ENCODE measurements at places on chromosomes 2 and 18. TPM values are rescaled to one million over a fixed set of nuclear protein-coding genes. Genes with fewer than 3 reads are reported as not detected.

Gene COBLL1
- total RNA-seq, result 3.0 TPM

DNA sequence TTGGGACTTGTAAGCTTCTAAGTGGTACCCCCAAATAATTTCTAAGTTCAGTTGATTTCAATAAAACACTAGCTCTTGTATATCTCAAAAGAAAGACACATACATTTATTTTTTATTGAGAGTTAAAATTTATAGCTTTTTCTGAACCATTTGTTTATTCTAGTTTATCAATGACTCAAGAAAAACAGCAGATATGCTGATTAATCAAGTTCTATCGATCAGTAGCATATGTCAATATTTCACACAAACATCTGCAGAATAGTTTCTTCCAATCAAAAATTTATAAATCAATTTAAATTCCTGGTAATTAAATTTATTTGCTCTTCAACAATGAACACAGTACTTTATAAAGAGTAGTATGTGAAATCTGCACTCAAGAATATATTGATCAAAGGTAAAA, 5.3 kb downstream of the FIGN start:
- no peak overlapping the region for H3K27ac ChIP-seq
- H3K4me1 ChIP-seq, result no peaks in the 10 kb centered on the region
- no peaks in the 10 kb centered on the region for H3K36me3 ChIP-seq
- peaks cover 6% of the 10 kb centered on the region for H3K27me3 ChIP-seq

DNA sequence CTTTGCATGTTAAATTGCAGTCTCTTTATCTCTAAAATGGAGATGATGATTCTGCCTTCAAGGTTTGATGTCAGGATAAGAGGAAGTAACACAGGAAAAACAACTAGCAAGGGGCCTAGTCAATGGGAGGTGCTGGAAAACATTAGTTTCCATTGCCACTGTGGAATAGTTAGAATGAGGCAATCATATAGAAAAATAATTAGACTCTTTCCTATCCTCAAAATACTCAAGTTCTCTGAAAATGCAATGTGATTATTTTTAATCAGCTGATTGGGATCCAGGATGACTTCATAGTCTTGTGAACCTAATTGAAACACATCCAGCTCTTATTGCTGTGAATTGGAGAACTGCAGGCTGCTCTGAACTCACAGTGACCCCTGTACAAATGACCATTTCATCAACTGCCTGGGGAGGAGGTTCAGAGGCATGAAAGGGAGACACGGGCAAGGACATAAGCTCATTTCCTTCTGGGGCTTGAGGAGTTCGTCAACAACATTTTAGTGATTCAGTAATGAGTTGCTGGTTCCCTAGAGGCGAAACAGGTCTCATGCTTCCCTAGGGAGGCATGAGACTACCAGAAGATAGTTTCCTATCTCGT, 422.5 kb downstream of the LPIN1 start:
- no peaks in the 10 kb centered on the region for H3K36me3 ChIP-seq
- H3K4me1 ChIP-seq, result peaks cover 4% of the 10 kb centered on the region
- H3K27ac ChIP-seq, result peak overlapping the region; percentile 38
- no peak for DNase-seq

DNA sequence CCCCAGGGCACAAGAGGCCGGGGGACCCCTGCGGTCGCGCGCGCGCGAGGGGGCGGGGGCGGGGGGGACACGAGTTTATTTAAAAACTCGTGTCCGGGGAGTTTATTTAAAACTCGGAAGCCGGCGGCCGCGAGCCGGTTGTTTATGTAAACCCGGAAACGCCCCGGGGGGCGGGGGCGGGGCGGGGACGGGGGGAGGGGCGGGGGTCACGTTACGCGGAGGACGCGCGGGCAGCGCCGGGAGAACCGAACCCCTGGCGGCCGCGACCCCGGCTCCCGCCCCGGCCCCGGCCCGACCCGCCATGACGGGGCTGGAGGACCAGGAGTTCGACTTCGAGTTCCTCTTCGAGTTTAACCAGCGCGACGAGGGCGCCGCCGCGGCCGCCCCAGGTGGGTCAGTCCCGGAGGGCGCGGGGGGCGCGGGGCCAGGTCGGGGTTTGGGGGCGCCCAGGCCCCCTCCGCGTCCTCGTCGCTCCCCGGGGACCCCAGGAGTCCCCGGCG, 4.4 kb downstream of the NFATC1 start:
- peak overlapping the region; percentile 92 for H3K4me3 ChIP-seq
- peak overlapping the region; percentile 91 for H3K27ac ChIP-seq
- DNase-seq, result no peak
- H3K4me1 ChIP-seq, result peaks cover 16% of the 10 kb centered on the region

Data from thymus (tissue), 14 donors.